Fibroblast of skin of right biceps (primary cell): ENCODE measurements at places on chromosomes 1 and 21.

DNA sequence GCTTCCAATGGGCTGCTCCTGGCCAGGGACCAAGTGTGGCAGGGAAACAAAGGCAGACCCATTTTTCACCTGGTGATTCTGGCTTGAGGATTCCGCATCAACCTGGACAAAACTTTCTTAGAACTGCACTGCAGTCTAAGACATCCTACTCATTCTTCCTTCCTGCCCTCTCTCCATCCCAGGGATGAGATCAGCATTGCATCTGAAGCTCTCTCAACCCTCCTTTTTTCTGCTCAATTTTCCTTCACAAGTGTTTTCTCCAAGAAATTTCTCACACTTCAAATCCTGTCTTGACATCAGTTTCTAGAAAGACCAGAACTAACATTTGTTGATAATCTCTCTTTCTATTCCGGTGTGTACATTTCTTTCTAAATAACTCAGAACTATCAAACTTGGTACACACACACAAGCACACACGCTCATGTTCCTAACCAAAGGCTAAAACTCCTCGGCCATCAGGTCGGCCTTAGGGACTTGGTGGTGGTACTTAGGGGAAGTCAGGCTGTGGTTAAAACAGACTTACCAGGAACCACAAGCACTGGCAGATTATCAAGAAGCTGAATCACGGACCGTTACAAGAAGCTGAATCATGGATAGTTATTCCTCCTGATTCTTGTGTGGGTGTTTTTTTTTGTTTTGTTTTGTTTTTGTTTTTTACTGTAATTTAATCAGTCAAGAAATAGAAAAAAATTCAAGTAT is 21.0 kb upstream of the CXADR start:
- peak; percentile 97 for DNase-seq

DNA sequence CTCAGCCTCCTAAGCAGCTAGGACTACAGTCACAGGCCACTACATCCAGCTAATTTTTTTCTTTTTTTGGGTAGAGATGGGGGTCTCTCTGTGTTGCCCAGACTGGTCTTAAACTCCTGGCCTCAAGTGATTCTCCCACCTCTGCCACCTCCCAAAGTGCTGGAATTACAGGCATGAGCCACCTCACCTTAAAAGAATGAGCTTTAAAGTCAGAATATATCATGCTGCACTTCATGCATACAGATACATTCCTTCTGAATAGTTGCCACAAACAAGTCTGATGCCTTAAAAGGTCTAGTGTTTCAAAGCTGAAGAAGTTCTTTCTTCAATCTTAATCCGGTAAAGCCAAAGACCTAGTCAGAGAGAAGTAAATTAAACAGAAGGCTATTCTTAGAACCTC is 23.8 kb upstream of the CPLANE2 start:
- DNase-seq, result peak; percentile 81

DNA sequence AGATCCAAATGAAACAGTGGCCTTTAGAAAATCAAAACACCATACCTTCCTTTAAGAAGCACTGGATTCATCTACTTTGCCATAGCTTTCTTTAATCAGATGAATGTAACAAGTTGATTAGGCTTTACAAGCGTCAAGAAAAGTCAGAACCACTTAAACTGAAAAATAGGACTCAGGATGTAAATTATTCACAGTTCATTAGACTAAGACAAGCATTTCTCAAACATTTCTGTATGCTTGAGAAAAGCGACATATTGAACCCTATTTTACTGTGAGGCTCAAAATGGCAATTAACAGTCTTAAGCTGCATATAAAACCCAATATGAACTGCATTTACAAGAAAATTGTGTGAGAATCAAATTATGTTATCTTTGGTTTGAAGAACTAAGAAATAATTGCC is 256.7 kb upstream of the SNX7 start:
- DNase-seq, result no peak

GRCh38 chr1:41823471-41823870 is 95.3 kb downstream of the HIVEP3 start:
- peak; percentile 62 for DNase-seq

GRCh38 chr1:198134252-198134651 is 22.5 kb upstream of the NEK7 start:
- no peak for DNase-seq

- peak; percentile 10 for DNase-seq
Observed at GRCh38 chr1:38818175-38818976, 41.2 kb downstream of the RRAGC start.

- DNase-seq, result peak; percentile 59
Observed at GRCh38 chr1:197130677-197131304, 15.7 kb downstream of the ASPM start.

DNA sequence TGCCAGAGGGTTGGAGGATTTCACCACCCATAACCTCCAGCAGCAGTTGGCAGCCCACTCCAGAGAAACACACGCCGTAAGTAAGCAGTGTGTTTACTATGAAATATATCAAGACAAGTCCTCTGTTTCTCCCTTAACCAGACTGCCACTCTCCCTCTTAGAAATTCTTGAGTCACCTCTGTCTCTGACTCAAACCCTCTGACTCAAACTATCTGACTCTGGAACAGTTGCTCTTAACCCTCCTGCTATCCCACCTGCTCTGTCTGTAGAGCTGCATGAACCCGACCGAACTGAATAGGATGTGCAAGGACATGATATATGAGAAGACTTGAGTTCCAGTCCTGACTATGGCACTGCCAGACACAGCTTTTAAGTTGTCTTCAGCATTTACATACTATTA is 14.1 kb downstream of the INPP5B start:
- DNase-seq, result peak; percentile 57

- DNase-seq, result no peak
Observed at GRCh38 chr1:197468543-197469175, 200.6 kb downstream of the CRB1 start.
